Inflammatory macrophage (primary cell): ENCODE measurements at places on chromosomes 16 and 17.

GRCh38 chr17:81207610-81208581, 14.9 kb downstream of the CEP131 start:
- no peak for DNase-seq

- DNase-seq = no peak
These were observed 466.6 kb upstream of the ERCC4 start for GRCh38 chr16:13453325-13453724.

DNA sequence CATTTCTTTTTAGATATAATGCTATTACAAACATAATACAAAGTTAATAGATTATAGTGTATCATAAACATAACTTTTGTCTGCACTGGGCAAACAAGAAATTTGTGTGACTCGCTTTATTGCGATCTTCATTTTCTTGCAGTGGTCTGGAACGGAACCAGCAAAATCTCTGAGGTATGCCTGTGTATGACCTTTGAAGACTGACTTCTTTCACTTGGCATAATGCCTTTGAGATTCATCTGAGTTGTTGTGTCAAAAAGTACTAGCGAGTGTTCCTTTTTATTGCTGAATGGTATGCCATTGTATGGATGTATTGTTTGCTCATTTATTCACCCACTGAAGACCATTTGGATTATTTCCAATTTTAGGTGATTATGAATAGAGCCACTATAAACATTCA, 69.2 kb downstream of the TANC2 start:
- DNase-seq = no peak

DNA sequence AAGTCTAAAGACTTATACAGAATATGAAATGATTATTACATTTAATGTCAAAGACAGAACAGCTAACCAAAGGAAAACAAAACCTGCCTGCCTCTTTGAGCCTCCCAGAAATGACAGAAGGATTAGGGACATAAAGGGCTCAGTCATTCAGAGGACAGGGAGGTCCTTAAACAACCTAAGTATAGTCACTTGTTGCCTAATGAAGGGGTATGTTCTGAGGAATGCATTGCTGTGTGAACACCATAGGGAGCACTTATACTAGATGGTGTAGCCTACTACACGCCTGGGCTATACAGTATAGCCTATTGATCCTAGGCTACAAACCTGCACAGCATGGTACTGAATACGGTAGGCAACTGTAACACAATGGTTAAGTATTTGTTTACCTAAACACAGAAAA, 106.4 kb downstream of the PARN start:
- no peak for DNase-seq

DNA sequence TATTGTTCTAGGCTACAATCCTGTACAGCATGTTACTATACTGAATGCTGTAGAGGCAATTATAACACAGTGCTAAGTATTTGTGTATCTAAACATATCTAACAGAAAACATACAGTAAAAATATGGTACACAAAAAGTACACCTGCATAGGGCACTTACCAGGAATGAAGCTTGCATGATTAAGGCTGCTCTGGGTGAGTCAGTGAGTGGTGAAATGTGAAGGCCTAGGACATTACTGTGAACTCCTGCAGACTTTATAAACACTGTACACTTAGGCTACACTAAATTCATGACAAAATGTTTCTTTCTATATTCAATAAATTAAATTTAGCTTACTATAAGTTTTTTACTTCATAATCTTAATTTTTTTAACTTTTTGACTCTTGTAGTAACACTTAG, 37.1 kb downstream of the AMFR start:
- no peak for DNase-seq

GRCh38 chr16:9072806-9073341, 18.6 kb upstream of the HAPSTR1 start:
- no peak for DNase-seq

DNA sequence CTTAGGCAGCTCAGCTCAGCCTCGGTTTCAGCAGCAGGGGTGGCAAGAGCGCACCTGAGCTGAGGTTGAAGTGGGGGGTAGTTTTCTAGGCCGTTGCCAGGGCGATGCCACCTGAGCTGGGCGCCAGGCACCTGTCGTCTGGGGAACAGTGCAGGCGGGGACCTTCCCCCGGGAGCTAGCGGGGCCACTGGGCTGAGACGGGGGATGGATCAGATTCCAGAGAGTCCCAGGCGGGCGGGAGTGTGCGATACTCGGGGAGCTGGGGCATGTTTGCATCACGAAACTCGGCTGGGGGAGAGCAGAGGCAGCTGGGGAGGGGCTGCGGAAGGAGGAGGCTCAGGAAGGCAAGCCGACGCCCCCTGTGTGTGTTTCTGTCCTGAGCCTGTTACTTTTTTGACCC, 477 bp upstream of the CLDN9 start:
- no peak for DNase-seq

- no peak for DNase-seq
These were observed 250.8 kb downstream of the STX8 start for GRCh38 chr17:9324864-9325263.

DNA sequence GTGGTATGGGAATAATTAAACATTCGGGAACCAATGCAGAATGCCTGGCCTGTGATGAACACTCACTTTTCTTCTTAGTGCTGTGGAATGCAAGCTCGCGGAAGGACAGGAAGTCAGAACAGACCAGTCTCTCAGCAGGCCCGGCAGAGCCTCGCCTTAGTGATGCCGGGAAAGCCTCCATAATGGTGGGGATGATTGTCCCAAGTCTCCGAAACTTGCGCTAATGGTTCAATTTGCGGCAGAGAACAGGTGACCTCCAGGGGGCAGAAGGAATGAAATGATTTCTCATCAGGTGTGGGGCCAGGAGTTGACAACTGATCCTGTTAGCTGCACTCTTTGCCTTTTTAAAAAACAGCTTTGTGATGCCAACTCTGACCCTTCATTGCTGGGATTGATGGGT, 170.6 kb downstream of the GSG1L start:
- no peak for DNase-seq

DNA sequence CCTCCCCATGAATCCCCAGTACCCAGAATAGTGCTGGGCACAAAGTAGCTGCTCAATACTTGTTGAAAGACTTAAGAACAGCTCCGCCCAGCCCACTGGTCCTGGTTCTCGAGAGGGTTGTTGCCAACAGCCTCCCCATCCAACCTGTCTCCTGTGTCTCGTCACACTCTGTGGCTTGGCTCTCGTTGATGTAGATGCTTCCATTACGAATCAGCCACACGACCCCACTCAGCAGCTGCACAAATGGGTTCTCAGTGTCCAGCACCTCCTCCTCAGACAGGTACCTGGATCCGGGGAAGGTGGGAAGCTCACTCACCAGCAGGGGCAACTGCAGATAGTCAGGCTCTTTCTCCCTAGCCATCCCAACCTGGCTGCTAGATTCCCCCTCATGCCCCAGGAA, 2.1 kb downstream of the NAGPA start:
- DNase-seq = no peak

DNA sequence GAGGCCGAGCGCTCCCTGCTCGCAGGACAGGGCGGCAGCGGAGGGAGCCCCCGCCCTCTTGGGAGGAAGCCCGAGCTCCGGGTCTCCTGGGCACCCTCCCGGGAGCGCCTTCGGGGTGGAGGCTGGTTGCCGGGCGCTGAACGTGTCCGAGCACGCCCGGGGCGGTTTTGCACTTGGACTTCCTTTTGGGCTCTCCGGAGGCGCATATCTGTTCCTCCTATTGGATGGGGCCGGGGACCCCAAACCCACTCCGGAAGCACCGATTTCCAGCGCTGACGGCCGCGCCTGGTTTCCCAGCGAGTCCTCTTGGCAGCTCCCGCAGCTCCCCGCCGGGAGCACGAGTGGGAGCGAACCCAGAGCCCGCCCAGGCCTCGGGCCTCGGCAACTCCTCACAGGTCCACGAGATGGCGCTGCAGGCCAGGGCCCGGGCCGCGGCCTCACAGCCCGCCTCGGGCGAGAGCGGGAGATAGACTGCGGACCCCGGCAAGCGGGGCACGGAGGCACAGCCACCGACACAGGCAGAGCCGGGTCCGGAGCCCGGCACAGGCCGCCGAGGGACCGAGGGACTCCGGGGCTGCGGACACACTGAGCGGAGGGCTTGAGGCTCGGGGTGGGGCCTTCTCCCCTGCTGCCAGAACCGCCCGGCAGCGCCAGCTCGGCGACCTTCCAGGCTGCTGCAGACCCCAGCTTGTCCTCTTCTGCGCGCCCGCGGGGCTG, 12.7 kb downstream of the TBX2 start:
- peak; percentile 76 for DNase-seq

DNA sequence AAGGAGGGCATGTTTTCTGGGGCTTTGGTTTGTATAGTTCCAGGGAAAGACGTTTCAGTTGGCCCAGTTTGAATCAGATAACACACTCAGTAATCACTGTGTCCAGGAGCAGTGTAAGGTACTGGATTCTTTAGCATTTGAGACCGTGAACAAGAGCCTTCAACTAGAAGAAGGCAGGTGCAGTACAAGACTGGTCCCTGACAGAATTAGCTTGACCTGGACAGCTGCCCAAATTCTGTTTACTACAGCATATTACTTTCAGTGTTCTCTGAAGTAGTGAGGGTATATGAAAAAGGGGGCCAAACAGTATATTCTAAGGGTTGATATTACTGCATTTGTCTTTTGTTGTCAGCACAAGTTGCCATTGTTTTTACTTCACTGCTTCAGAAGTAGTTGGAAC, 81.3 kb downstream of the COX10 start:
- no peak for DNase-seq

GRCh38 chr17:61291451-61292285, 108.0 kb upstream of the TBX2 start:
- no peak for DNase-seq

DNA sequence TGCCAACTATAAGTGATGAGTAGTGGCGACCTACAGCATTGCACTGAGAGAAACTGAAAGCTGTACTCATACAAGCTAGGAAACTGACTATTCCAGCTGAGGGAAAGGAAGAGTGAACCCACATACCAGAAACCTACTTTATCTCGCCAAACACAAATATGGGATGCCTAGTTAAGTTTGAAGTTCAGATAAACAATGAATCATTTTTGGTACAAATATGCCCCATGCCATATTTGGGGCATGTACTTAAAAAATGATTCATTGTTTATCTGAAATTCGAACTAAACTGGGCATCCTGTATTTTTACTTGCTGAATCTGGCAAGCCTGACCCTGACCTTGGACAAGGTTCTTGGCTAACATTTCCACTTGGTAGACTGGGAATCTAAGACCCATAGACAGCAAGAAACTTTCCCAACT, 527.8 kb upstream of the PSMD7 start:
- DNase-seq = no peak

- peak; percentile 36 for DNase-seq
These were observed 95.1 kb upstream of the TMEM132E start for GRCh38 chr17:34484193-34484733.

DNA sequence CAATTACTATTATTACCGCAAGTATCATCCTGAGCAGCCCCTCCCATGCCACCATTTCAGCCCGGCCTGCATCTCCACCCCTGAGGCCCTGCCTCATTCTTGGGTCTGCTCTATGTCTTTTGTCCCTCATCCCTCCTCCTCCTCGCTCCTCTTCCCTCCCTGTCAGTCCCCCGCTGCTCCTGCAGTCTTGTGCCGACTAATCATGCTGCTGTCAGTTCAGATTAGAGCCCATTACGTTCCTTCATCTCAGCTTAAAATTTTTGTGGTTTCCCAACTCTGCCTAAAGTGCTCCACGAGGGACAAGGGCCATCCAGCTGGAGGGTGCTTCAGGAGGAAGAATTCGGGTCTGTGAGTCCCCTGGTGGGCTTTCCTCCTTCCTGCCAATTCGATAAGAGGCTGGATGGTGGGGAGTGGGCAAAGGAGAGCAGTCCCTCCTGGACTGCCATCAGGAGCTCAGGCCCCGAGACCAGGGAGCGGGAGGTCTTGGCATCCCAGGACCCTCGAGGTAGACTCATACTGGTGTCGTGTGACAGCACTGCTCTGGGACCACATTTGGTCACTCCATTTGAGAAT, 32.9 kb upstream of the GOSR2 start:
- no peak for DNase-seq

DNA sequence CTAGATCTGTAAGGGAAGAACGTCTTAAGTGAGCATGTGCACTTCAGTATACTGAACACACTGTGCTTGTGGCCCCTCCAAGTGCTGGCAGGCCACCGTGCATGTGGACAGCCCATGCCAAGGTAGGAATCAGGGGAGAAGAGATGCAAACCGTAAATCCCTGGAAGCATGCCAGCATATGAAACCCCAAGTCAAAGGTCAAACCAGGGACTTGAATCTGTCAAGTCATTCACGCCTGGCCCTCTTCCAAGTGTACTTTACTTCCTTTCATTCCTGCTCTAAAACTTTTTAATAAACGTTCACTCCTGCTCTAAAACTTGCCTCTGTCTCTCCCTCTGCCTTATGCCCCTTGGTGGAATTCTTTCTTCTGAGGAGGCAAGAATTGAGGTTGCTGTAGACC, 2.8 kb upstream of the ATXN2L start:
- DNase-seq = peak; percentile 56

GRCh38 chr17:17500999-17501605, 4.9 kb upstream of the RASD1 start:
- DNase-seq = no peak

- DNase-seq = no peak
These were observed 311.4 kb downstream of the SEC14L1 start for GRCh38 chr17:77451894-77452852.

- DNase-seq = no peak
These were observed 47.0 kb downstream of the SLC7A5 start for GRCh38 chr16:87822108-87822970.

- no peak for DNase-seq
These were observed 656.4 kb upstream of the CDH8 start for GRCh38 chr16:62692685-62693084.

DNA sequence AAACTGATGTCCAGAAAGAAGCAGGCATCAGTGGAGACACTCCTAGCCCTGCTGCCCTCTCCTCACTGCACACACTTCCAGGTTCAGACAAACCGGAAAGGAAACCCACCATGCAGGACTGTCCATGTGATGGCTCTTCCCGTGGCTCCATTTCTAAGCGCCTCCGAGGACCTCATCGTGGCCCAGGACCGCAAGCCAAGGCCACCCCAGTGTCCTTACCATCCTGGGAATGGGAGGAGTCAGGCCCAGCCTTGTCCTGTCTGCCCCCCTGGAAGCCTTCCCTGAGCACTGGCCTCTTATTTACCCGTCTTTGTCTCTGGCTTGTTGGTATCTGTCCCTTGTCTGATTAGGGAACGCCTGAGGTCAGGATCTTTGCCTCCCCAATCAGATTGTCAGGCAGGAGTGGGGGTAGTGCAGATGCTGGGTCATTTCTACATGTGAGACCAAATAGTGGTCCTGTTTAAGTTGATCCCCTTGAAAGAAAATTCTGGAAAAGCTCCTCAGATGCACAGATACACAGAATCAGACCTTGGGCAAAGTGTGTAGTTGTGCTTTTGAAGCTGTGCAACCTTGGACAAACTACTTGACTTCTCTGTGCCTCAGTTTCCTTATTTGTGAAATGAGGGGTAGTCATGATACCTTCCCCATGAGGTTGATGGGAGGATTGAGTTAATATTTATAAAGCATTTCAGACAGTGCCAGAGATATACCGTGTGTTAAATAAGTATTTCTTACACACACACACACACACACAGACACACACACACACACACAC, 744 bp downstream of the TAC4 start:
- DNase-seq = no peak
